ENCODE measurements at places on chromosomes 1 and 21. TPM values are rescaled to one million over a fixed set of nuclear protein-coding genes. Genes with fewer than 3 reads are reported as not detected.

The NHLH1 gene
- total RNA-seq, result 0.68 TPM

The CD244 gene
- not detected for total RNA-seq

The GBP6 gene
- 0.11 TPM for total RNA-seq

The CYP4B1 gene
- not detected for total RNA-seq

The HES3 gene
- total RNA-seq, result not detected

The CACHD1 gene
- total RNA-seq, result 1.1 TPM

The CLCA1 gene
- total RNA-seq, result not detected

The MYOM3 gene
- not detected for total RNA-seq

The FOXD2 gene
- 0.09 TPM for total RNA-seq

The S100B gene
- total RNA-seq, result not detected

The ANGPTL1 gene
- total RNA-seq, result not detected

The ASAP3 gene
- total RNA-seq, result 0.98 TPM

The FCRL4 gene
- total RNA-seq, result not detected

The GNG4 gene
- 0.75 TPM for total RNA-seq

The RPS6KA1 gene
- 154 TPM for total RNA-seq

The FHAD1 gene
- not detected for total RNA-seq

Measured in activated naive CD4-positive, alpha-beta T cell treated with anti-CD3 and anti-CD28 coated beads, Interleukin-2, amount 50 U/mL, for 72 hours (primary cell).